RPMI7951 (cell line): ENCODE measurements at places on chromosomes 5 and 9. TPM values are rescaled to one million over a fixed set of nuclear protein-coding genes. Genes with fewer than 3 reads are reported as not detected.

Gene SLCO6A1
- total RNA-seq = 0.29 and 0.60 TPM in 2 replicates

Gene ZBTB5
- total RNA-seq = 9.7 and 12.0 TPM in 2 replicates

DNA sequence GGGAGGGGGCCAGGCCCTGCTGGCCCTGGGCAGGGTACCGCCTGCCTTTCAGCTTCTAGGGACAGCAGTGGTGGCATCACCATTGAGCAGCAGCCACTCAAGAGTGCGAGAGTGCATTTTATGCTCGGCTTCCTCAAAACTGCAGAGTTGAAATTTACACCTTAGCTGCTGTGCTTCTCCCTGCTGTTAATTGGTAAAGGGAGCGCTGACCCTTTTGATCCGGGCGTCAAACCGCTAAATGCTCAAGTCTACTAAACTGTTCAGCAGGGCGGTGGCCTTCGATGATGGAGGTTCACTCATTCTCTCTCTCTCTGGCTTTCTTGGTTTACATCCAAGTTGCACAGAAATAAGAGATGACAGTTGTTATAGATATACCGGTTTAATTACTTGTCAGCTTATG lies 368.6 kb upstream of the IRX2 start:
- DNase-seq = no peak

Gene CORO2A
- total RNA-seq = 1.3 TPM in 2 replicates

DNA sequence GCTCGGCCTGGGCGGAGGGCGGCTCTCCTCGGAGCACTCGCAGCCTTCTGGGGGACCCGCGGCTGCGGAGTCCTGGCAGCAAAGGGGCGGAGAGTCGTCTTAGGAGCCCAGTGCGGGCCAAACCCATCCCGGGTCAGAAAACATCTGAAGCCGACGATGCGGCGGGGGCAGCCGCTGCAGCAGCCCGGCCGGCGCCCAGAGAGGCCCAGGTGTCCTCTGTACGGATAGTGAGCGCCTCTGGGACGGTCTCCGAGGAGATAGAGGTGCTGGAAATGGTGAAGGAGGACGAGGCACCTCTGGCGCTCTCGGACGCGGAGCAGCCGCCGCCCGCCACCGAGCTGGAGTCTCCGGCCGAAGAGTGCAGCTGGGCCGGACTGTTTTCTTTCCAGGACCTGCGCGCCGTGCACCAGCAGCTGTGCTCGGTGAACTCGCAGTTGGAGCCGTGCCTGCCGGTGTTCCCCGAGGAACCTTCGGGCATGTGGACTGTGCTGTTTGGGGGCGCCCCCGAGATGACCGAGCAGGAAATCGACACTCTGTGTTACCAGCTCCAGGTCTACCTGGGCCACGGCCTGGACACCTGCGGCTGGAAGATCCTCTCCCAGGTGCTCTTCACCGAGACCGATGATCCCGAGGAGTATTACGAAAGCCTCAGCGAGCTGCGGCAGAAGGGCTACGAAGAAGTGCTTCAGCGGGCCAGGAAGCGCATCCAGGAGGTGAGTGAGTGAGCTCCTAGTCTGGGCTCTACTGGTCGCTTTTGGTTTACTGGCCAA lies 1.2 kb downstream of the JMY start:
- DNase-seq = peak; percentile 31

- DNase-seq = peak; percentile 26
Observed at GRCh38 chr5:160118349-160119141, 705 bp downstream of the PWWP2A start.

GRCh38 chr5:143239882-143240518 lies 163.5 kb downstream of the NR3C1 start:
- no peak for DNase-seq

GRCh38 chr9:92612292-92612691 lies 57.6 kb downstream of the IPPK start:
- no peak for DNase-seq

- no peak for DNase-seq
Observed at GRCh38 chr5:134142052-134142451, 27.6 kb downstream of the TCF7 start.

DNA sequence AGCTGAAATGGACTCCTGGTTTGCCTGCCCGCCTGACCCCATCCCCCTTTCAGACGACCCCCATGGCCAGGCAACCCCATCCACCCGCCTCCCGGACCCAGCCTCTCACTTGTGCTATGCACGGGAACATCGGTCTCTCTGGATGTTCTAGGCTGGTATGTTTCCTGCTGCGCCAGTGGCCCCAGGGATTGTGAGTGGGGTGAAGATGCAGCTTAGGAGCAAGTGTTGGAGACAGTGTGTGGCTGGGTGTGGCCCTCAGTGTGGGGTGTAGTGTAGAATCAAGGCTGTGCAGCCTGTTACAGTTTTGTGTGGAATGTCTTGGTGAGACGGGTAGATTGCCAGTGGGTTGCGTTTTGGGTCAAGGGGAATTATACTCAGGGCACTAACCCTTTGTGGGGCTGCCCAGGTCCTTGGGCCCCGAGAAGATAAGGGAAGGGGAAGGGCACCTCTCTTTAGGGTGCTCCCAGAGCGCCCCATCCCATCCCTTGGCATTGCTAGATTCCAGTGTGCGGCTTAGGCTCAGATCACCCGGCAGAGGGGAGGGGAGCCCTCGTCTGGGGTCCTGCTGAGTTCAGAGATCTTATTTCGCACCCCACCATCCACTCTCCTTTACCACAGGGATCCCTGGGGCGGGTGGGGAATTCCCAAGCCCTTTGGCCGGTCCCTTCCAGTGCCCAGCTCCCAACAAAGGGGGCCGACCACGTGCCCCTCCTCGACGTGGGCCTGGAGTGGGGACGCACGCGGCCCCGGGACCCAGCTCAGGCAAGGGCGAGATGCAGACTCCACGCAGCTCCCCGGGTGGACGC lies 4.6 kb downstream of the IER5L start:
- no peak for DNase-seq

Gene CETN3
- 19.7 and 33.9 TPM in 2 replicates for total RNA-seq

DNA sequence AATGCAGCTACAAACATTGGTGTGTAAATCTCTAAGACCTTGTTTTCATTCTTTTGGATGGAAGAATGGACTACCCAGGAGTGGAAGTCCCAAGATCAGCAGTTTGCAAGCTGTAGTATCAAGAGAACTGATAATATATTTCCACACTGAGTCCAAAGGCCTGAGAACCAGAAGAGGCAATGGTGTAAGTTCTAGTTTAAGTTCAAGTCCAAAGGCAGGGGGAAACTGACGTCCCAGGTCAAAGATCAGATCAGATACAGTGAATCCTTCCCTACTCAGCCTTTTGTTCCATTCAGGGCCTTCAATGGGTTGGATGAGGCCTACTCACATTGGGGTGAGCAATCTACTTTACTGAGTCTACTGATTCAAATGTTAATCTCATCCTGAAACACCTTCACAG lies 80.3 kb upstream of the ERBIN start:
- DNase-seq = no peak

DNA sequence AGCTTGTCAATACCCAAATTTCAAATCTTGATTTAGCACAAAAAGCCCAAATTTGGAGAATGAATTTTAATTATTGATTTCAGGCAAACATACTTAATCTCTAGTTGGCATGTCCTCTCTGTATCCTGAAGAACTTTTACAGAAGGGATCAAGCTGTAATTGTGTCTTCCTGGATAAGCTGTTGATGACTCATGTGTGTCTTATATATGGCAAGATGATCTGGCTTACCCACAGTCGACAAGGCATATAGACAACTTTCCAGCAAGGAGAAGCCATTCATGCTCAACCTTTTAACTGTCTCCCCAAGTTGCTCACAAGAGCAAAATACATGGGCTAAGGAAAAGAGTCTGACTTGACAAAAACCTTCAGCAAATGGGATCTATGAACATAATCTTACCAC lies 112.5 kb upstream of the SLCO6A1 start:
- peak; percentile 40 for DNase-seq

Gene TMC1
- 0.29 TPM in 1 of 2 replicates, not detected in the other for total RNA-seq

DNA sequence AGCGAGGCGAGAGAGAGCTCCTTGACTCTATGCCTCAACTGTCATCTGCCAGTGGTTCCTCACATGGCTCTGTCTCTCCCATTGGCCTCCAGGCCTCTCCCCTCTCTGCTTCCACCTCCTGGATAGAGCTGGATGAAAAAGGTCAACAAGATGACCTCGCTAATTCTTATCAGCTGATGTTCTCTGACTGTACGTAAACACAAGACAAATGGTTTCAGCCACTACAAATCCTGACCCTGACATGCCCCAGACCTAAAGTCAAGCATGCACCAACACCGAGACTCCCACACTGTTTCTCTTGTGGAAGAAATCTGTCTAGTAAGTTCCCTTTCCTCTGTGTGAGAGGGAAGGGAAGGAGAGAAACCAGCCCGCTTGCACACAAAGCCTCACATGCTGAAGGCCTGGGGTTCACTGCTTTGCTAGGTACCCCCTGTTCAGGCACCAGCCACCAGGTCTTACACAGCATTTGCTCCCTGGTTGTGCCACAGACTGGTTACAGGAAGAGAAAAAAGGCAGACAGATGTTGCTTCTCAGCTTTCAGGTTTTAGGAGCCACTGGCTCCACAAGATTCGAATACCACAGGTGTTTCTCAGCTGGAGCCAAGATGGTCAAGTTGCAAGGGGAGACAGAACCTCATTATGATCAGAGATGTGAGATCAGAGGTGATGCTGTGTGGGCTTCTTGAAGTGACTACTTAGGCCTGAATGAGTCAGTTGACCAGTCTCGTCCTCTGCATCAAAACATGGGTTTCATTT lies 592.5 kb downstream of the CCDC171 start:
- no peak for DNase-seq

Gene SAPCD2
- 15.3 and 21.8 TPM in 2 replicates for total RNA-seq

Gene ENHO
- total RNA-seq = 0.29 and 0.48 TPM in 2 replicates

- DNase-seq = no peak
Observed at GRCh38 chr9:22143799-22144625, 134.9 kb upstream of the CDKN2B start.

GRCh38 chr5:115992848-115993350 lies 30.6 kb downstream of the LVRN start:
- no peak for DNase-seq

GRCh38 chr9:124735121-124735520 lies 36.0 kb downstream of the NR6A1 start:
- peak; percentile 53 for DNase-seq

DNA sequence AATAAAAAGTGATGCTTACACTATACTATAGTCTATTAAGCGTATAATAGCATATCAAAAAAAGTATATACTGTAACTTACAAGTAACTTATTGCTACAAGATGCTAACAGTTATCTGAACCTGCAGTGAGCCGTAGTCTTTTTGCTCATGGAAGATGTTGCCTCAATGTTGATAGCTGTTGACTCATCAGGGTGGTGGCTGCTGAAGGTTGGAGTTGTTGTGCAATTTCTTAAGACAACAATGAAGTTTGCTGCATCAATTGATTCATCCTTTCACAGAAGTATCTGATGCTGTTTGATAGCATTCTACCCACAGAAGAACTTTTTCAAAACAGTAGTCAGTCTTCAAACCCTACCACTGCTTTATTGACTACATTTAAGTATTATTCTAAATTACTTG lies 7.8 kb upstream of the C9orf40 start:
- DNase-seq = peak; percentile 35

DNA sequence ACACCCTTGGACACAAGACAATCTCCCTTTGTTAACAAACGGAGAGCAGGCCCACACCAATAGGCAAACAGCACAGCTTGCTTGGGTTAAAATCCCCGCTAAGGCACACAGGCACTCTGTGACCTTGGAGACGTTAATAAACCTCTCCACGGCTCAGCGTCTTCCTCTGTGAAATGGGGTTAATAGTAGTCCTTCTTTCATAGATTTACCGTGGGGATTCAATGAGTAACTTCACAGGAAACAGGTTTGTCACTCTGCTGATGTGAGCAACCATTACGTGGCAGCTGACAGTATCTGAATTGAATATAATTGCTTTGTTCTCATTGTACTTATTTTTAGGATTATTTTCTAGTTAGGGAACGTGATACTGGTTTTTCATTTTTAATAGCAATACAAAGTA lies 65.2 kb upstream of the ADRA1B start:
- DNase-seq = peak; percentile 39

DNA sequence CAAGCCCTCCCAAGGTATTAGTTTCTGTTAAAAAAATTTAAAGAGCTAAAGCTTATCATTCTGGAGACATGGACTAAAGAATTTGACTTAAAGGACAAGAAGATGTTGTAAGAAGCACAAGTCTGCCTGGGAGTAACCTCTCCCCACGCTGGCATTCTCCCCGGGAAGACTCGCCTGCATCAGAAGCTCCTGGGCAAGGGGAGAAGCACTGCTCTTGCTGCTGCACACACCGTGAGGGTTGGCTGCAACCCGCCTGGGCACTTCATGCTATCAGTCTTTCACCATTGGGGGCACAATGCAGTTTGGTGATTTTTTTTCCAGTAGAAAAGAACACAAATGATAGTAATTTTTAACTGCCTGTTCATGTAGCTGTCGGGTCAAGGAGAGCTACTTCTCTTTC lies 192.5 kb upstream of the PANK3 start:
- no peak for DNase-seq

DNA sequence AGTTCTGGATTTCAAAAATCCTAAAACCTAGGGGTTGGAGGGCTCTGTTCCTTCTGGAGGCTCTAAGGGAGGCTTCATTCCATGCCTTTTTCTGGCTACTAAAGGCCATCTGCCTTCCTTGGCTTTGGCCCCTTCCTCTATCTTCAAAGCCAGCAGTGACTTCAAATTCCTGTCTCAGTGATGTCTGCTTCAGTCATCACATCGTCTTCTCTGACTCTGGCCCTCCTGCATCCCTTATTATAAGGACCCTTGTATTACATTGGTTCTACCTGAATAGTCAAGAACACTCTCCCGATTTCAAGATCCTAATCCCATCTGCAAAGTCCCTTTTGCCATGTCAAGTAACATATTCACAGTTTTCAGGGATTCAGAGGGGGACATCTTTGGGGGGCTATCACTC lies 60.3 kb downstream of the GNA14 start:
- no peak for DNase-seq

Gene IL7R
- total RNA-seq = 1.6 and 2.0 TPM in 2 replicates

DNA sequence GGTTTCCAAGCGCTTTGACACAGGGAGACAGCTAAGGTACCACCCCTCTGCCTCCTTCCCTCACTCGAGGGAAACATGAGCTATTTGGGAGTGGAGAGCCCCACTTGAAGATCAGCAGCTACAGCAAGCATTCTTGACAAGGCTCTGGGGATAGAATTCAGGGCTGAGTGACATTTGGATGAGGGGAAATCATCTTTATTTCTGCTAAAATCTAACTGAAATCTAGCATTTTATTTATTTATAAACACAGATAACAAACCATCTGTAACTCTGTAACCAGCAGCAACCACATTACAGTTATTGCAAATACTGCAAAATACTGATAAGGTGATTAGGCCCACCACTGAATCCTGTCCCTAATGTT lies 22.4 kb downstream of the RNF130 start:
- no peak for DNase-seq
